PC-3 (cell line): ENCODE measurements at places on chromosomes 5 and 9. TPM values are rescaled to one million over a fixed set of nuclear protein-coding genes. Genes with fewer than 3 reads are reported as not detected.

ARL14EPL gene
- total RNA-seq, result not detected in 2 replicates

- no peak overlapping the region for H3K4me3 ChIP-seq
- H3K27me3 ChIP-seq, result no peaks in the 10 kb centered on the region
- H3K36me3 ChIP-seq, result 0 out of 2 replicates have a peak, but pooled peaks cover under 1% of the 10 kb centered on the region
- H3K27ac ChIP-seq, result no peak overlapping the region
- no peaks in the 10 kb centered on the region for H3K4me1 ChIP-seq
- no peak for DNase-seq
Measured at GRCh38 chr9:123881604-123882003, 48.3 kb downstream of the DENND1A start.

DNA sequence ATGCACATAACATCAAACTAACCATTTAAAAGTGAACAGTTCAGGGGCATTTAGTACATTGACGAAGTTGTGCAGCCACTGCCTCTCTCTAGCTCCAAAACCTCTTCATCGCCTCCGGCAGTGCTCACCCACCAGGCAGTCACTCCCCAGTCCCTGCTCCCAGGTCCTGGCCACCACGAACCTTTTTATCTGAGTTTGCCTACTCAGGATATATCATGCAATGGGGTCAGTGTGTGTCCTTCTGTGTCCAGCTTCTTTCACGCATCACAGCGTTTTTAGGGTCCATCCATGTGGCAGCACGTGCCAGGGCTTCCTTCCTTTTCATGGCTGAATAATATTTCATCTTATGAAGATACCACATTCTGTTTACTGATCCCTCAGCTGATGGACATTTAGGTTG is 4.6 kb downstream of the AHRR start:
- H3K27me3 ChIP-seq, result no peaks in the 10 kb centered on the region
- no peaks in the 10 kb centered on the region for H3K36me3 ChIP-seq
- no peak for DNase-seq
- H3K4me1 ChIP-seq, result no peaks in the 10 kb centered on the region
- no peak overlapping the region for H3K27ac ChIP-seq
- no peak overlapping the region for H3K4me3 ChIP-seq

GRCh38 chr5:20648981-20649380 is 661.0 kb upstream of the CDH18 start:
- H3K27me3 ChIP-seq, result no peaks in the 10 kb centered on the region
- no peaks in the 10 kb centered on the region for H3K36me3 ChIP-seq

DNA sequence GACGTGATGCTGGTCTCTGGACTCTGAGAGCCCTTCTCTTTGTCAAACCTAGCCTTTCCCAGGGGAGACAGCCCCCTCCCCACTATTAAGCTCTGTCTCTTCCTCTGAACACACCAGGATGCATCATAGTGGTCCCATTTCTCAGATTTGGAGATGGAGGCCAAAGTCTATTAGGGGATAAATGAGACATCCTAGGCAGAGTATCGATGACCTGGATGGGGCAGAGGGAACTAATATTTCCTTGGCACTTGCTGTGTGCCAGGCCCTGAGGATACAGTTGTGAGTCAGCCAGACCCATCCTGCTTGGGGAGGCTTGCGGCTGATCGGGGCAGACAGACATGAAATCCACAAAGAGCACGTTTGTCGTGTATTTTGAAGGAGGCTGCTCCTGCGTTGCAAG is 5.2 kb downstream of the DNM1 start:
- H3K27ac ChIP-seq, result no peak overlapping the region
- DNase-seq, result no peak
- H3K4me3 ChIP-seq, result no peak overlapping the region
- H3K36me3 ChIP-seq, result no peaks in the 10 kb centered on the region

RANBP3L gene
- not detected in 2 replicates for total RNA-seq
